Lung microvascular endothelial cell (primary cell): ENCODE measurements at places on chromosomes 4 and X.

- DNase-seq, result no peak
Observed at GRCh38 chrX:103107836-103108235, 14.9 kb upstream of the NXF3 start.

DNA sequence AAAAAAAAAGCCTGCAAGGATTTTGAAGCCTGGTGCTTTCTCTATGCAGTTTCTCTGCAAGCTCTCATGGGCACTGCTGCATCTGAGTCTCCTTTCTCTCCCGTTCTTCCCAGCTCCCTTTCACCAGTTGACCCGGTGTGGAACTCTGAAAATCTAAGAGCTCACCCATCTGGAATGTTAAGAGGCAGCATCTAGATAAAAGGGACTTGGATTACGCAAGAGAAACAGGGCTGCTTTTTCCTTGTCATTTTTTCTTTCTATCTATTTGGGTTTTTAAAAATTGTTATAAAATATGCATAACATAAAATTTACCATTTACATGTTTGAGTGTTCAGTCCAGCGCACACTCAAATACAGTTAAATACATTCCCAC lies 95.2 kb upstream of the RPS6KA3 start:
- DNase-seq, result no peak

GRCh38 chr4:4593596-4594284 lies 51.9 kb upstream of the STX18 start:
- no peak for DNase-seq

GRCh38 chr4:148443512-148444295 lies 1.5 kb upstream of the NR3C2 start:
- peak; percentile 48 for DNase-seq

DNA sequence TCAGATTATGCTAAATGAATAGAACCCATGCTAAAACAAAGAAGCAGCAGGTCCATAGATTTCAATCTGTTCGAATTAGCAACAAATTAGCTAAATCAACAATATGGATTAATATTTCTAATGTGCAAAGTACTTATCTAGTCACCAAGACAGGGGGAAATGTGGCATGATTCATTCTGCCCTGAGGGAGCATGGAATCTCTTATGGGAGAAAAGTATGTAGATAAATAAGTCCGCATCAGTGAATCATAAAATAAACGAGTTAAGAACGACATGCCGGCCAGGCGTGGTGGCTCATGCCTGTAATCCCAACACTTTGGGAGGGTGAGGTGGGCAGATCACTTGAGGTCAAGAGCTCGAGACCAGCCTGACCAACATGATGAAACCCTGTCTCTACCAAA lies 102.1 kb downstream of the ANOS1 start:
- DNase-seq, result no peak

DNA sequence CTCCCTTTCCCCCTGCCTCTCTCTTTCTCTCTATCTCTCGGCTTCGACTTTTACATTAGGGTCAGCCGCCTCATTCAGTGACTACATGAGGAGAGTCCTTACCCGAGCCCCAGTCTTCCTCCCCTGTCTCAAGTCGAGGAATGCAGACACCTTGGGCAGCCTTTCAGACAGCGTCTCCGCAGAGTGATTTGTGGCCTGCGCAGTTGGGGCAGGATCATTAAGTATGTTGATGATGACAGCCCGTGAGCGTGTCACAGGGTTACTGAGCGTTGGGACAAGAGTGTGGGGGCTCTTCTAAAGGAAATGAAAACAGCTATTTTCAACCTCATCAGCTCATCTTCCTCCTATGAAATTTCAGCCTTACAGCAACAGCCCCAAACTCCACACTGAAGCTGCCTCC lies 312.1 kb upstream of the GATB start:
- DNase-seq, result no peak

GRCh38 chrX:133513123-133513522 lies 97.8 kb upstream of the GPC4 start:
- no peak for DNase-seq

- no peak for DNase-seq
Observed at GRCh38 chrX:129545408-129545807, 5.3 kb downstream of the OCRL start.

GRCh38 chrX:15158736-15159406 lies 111.0 kb downstream of the ASB9 start:
- no peak for DNase-seq

DNA sequence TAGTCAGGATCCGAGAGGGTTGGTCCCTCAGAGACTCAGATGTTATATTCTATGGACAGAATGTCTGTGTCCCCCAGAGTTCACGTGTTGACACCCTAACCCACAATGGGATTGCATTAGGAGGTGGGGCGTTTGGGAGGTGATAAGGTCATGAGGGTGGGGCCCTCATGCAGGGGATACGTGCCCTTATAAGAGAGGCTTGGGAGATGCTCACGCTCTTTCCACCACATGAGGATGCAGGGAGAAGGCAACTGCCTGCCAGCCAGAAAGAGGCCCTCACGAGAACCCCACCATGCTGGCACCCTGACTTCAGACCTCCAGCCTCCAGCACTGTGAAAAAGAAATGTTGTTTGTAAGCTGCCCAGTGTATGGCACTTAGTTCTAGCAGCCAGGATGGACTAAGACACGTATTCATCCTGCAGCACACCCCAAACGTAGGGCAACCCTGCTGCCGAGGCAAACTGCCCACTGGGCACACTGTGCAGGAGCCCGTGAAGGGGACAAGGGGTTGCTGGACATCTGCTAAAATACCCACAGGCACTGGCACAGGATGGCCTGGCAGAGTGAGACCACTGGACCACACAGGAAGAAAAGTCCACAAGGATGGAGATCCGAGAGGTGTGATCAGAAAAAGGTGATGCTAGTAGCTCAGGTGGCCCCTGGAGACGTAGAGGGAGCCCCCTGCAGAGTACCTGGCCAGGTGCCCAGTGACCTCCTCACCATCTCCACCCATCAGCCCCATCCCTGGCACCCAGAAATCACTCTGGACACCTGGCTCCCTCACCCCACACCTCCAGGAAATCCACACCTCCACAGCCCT lies 62.7 kb downstream of the HTRA3 start:
- no peak for DNase-seq

- no peak for DNase-seq
Observed at GRCh38 chr4:109091727-109092409, 210.6 kb downstream of the COL25A1 start.

GRCh38 chr4:120856294-120856693 lies 66.2 kb downstream of the PRDM5 start:
- DNase-seq, result no peak

DNA sequence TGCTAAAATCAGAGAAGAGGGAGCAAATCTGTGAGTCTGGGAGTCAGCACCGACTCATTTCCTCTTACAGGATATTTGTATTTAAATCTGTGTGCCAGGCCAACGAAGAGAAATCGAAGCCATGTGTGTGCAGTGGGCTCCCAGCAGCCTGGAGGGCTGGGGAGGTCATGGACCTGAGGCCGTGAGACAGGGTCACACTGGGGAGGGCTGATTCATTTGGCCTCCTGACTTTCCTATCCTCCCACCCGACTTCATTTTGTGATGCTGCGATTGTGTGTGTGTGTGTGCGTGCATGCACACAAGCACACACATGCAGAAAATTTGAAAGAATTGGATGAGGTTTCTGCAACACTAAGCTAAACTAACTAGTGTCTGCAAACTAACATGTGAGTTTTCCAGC lies 48.7 kb upstream of the STX18 start:
- DNase-seq, result peak; percentile 33

- DNase-seq, result no peak
Observed at GRCh38 chrX:142994988-142995387, 30.7 kb upstream of the SPANXN4 start.

GRCh38 chr4:37934096-37934495 lies 26.1 kb upstream of the PTTG2 start:
- no peak for DNase-seq

DNA sequence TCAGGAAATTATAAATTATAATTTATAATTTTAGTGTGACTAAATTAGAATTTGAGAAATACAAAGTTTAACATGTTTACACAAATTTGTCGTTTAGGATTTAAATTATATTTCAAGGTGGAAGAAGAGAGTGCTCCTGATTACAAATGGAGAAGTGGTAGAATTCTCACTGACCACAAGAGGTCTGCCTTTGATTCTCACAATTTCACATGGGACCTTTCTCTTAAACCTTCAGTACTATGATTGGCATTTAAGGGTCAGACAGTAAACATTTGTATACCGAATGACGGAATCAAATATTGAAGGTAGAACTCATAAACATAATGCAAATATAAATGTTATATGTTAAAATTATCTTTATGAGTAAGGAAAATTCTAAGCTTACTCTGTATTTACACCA lies 171.7 kb downstream of the SLIT2 start:
- DNase-seq, result no peak

- no peak for DNase-seq
Observed at GRCh38 chr4:142474398-142475087, 371.6 kb downstream of the INPP4B start.

GRCh38 chr4:92254767-92255442 lies 48.9 kb upstream of the GRID2 start:
- no peak for DNase-seq

GRCh38 chrX:132394591-132394990 lies 94.2 kb downstream of the MBNL3 start:
- DNase-seq, result no peak

DNA sequence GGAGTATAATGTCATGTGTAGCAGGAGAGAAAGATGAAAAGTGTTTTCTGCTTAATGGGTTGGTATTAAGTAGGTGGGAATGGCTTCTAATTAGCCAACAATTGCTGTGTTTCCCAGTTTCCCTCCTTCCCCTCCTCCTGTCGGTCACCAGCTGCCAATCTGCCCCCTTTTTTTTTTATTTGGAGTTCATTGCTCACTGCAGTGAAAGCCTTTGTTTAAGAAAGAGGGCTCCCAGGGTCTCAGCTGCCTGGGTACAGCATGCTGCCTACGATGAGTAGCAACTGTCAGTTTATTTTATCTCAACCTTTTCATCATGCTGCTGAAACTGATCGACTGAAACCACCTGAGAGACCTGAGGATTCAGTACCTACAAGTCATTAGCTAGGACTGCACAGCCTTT lies 149.0 kb downstream of the POU4F2 start:
- DNase-seq, result no peak
